HuH-7.5 (cell line): ENCODE measurements at places on chromosomes 11 and 22.

DNA sequence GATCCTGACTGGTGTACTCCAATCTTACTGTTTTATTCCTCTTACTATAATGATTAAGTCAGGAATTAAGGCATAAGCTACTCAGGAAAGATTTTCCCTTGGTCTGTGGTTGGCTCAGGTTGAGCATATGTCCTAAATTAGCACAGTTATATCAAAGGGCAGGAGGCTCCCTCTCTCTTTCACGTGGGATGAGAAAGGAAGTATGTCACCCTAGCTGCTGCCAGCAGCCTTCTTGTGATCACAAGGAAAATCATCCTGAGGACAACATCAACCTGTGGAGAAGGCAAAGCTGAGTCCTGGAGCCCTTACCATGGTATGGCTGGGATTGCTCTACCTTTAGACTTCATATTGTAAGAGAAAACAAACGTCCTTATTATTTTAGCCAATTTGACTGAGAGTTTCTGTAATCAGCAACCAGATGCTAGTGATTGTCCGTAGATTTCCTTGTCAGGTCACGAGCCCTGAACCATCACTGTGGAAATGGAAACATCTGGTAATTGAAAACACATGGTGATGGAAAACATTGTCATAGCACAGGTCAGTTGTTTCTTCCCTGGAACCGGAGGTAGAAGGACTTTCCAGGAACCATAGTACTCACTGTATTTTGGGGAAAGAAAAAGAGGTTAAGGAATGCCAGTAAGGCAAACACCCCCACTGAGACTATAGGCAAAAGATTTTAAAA lies 40.6 kb upstream of the DEUP1 start:
- no peak for DNase-seq

- DNase-seq: peak; percentile 32
Observed at GRCh38 chr11:131668500-131669400, 298.3 kb downstream of the NTM start.

DNA sequence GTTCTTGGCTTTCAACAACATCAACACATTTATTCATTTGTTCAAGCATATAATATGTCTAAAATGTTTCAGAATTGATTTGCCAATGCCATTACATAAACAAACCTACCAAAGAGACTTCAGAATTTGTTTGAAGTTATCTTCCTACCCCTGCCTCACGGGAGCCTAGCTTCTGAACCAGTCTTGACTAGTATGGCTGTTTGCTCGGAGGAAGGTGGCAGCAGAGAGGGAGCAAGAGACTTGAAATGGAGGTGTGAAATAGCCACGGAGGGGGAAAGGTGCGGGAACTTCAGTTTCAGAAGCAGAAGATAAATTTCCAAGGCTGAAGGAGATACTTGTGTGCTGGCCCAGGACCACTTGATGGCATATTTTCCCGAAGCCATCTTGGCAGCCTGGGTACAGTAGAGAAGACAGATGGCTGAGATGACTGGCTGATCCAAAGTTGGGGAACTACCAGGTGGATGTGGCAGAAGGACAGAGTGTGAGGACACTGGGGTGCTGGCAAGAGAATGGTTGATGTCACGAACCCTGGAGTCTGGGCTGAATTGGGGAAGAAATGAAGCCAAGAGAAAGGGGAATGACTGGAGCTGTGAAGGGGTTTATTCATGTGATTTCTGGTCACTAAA lies 14.0 kb upstream of the MTCH2 start:
- no peak for DNase-seq

DNA sequence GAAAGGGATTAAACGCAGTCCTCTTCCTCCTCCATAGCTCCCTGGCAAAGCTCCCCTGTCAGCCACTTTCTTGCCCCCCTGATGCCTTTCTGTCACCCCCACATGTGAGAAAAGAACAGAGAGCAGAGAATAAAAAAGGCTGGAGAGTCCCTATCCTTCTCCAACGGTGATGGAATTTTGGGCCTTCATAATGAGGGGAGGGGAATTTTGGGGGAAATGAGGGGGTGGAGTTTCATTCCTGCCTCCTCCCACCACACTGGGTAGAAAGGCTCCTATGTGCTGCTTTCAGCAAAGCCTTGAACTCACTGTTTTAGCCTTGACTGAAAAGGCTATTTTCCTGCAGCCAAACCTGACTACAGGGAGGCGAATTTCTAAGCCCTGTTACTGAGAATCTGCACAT lies 59.3 kb downstream of the C11orf58 start:
- no peak for DNase-seq
